ENCODE measurements at places on chromosomes 3 and 15.

GRCh38 chr15:40956541-40956982 lies 3.3 kb downstream of the CHAC1 start:
- DNase-seq, result no peak

DNA sequence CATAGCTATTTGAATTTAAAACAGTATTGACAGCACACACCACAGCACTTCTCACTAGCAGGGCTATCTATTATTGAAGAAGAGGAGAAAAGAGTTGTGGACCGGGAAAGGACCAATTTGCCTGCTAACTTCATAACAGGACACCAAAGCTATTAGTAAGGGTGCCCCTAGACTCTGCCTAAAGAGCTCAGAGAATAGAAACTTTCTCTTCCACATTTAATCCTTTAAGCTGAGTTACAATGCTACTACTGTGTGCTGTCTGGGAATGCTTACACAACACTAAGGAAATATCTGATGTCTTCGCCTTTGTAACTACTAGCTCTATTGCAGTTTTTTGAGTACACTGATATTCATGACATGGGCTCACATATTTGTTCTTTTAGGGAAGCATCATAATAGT lies 13.5 kb upstream of the AADAC start:
- no peak for DNase-seq

GRCh38 chr3:100781301-100781700 lies 72.0 kb downstream of the TFG start:
- no peak for DNase-seq

DNA sequence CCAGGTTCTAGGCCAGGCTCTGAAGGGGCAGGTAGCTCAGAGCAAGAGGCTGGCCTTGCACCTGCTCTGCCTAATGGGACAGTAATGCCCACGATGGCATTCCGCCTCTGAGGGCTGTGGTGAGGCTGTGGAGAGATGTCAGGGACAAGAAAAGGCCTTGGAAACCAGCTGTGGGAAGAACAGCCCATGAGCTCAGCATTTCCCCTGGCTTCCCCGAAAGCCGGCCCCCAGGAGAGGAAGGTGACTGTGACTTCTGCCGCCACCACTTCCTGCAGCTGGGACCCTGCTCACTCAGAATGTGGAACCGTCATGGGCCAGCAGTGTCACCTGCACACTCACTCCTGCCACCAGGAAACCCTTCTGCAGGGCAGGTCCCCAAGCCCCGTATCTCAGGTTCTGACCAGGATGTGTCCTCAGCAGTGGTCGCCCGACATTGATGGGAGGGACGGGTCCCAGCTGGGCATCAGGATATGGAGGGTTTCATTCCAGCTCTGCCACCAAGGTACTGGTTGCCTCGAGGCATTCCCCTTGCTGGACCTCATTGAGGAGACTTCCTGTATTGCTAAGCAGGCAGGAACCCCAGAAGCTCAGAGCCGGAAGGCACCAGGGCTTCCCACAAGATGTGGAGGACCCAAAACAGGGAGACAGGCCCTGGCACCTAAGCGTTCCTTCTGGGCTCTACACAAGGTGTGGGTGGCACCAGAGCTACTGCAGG lies 30.7 kb downstream of the SEMA7A start:
- peak; percentile 53 for DNase-seq

DNA sequence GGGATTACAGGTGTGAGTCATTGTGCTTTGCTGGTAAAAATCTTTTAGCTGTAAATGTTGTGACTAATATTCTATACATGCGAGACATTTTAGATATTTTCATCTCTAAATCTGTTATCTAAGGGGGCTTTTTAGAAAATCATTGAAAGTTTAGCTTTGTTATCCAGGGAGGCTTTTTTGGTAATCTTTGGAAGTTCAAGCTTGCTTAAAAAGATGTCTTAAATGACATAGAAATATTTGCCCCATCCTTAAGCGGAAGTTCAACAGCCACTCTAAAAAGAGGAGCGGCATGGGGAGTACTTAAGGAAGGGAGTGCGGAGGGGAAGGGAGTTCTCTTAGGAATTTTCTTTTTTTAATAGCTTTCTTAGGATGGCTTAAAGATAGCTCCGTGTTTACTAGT lies 26.1 kb downstream of the DNAJC13 start:
- DNase-seq, result no peak

DNA sequence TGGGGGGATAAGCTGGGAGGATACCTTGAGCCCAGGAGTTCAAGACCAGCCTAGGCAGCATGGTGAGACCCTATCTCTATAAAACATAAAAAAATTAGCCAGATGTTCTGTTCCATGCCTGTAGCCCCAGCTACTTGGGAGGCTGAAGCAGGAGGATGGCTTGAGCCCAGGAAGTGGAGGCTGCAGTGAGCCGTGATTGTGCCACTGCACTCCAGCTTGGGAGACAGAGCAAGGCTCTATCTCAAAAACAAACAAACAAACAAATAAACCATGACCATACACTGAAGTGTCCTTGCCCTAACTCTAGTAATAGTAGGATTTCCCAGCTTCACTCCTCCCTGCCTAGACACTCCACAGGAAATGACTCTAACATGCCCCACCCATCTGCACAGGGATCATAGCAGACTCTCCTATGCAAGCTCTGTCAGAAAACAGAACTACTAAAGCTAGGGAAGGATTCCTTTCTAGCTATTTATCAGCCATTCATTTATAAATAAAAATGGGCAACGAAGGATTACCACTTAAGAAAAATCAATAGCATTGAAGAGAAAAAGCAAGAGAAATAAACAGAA lies 4.6 kb downstream of the ERICH6 start:
- DNase-seq, result no peak

GRCh38 chr3:54714035-54714434 lies 213.8 kb downstream of the LRTM1 start:
- no peak for DNase-seq

DNA sequence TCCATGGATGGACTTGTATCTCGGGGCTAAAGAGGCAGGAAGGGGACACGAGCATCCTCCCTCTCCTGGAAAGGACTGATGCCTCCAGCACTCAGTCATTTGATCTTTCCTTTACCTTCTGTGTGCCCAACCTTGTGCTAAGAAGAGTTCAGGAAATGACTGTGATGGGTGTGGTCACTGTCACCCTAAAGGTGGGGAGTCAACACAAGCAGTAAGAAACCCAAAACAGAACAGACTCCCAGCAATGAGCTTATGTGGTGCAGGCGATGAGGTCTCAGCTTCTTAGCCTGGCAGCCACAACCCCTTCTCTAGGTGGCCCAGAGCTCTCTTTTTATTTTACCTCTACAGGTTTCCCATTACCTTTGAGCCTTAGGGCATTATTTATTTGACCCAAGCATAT lies 3.8 kb downstream of the MPI start:
- peak; percentile 80 for DNase-seq

GRCh38 chr15:62894322-62895085 lies 148.0 kb upstream of the TPM1 start:
- no peak for DNase-seq
